CD4-positive, alpha-beta memory T cell (primary cell): ENCODE measurements at places on chromosomes 12 and 14. TPM values are rescaled to one million over a fixed set of nuclear protein-coding genes. Genes with fewer than 3 reads are reported as not detected.

DNA sequence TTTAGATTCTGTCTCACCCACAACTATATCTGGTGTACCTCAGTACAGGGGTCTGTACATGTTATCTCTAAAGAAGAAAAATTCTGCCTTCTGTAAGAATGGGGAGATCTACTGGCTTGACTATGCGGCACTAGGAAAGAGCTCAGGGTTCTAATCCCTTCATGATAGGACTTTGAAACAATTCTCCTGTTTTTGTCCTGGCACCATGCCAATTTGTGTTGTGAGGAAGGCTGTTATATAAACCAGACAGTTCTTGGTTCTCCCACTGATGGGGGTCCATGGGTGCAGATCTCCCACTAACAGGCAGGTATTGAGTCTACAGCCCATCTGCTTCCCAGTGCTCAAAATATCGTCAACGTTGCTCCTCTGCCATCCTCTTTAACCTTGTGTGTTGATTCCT is 883.7 kb downstream of the GALC start:
- no peaks in the 10 kb centered on the region for H3K4me1 ChIP-seq
- H3K27ac ChIP-seq, result no peak overlapping the region
- no peak for DNase-seq
- no peak overlapping the region for H3K4me3 ChIP-seq
- H3K36me3 ChIP-seq, result no peaks in the 10 kb centered on the region

GRCh38 chr12:47781479-47782371 is 8.7 kb downstream of the SLC48A1 start:
- H3K4me1 ChIP-seq, result peaks cover 4% of the 10 kb centered on the region
- no peak overlapping the region for H3K4me3 ChIP-seq
- peaks cover 35% of the 10 kb centered on the region for H3K36me3 ChIP-seq
- no peak for DNase-seq
- no peaks in the 10 kb centered on the region for H3K27me3 ChIP-seq
- no peak overlapping the region for H3K27ac ChIP-seq

- H3K27me3 ChIP-seq, result no peaks in the 10 kb centered on the region
- no peak for DNase-seq
- no peak overlapping the region for H3K4me3 ChIP-seq
- no peak overlapping the region for H3K27ac ChIP-seq
- no peaks in the 10 kb centered on the region for H3K4me1 ChIP-seq
- no peaks in the 10 kb centered on the region for H3K36me3 ChIP-seq
Measured at GRCh38 chr12:126912111-126912510, 1354.9 kb upstream of the TMEM132C start.

DNA sequence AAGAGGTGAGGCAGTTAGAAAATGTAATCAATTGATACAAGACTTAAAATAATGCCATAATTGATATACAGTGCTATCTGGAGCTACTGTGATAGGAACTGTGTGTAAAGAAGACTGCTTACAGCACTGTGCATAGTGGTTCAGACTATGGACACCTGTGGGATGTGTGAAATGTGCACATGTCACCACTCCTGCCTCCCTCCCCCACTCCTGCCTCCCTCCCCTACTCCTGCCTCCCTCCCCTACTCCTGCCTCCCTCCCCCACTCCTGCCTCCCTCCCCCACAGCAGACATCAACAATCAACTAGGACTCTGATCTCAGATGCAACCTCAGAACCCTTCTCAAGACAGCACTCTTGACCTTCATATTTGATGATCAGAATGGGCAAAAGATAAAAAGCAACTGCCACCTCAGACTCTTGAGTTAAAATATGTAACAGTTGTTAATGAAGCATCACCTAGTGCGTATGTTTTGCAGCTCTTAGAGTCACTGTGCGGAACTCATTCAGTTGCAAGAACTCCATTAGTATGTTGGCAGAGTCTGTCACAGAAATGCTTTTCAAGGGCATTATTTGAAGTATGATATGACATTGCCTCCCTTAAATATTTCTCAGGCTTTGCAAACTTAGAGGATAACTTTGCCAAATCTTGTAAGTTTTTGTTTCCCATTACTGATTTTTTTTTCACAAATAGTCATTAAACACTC is 255.2 kb upstream of the DDHD1 start:
- no peaks in the 10 kb centered on the region for H3K36me3 ChIP-seq
- DNase-seq, result no peak
- no peak overlapping the region for H3K27ac ChIP-seq
- H3K4me3 ChIP-seq, result no peak overlapping the region
- no peaks in the 10 kb centered on the region for H3K4me1 ChIP-seq
- no peaks in the 10 kb centered on the region for H3K27me3 ChIP-seq

- H3K27me3 ChIP-seq, result no peaks in the 10 kb centered on the region
- no peak for DNase-seq
- peaks cover 28% of the 10 kb centered on the region for H3K4me1 ChIP-seq
- H3K36me3 ChIP-seq, result no peaks in the 10 kb centered on the region
Measured at GRCh38 chr14:89470401-89470800, 53.4 kb upstream of the FOXN3 start.

DNA sequence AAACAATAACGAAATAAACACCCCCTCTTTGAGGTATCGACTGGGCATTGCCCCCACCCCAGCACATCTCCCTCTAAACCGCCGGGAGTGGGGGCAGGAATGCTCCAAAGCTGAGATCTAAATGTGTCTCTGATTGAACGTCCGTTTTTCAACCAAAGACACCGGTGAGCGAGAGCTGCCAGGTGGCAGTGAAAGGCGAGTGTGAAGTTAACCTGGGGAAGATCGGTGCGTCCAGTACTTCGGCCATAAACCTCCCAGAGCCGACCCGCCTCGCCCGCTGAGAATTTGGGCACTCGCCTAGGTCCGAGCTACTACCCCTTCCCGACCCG is 625 bp downstream of the ANGEL1 start:
- H3K27ac ChIP-seq, result peak overlapping the region; percentile 76
- no peaks in the 10 kb centered on the region for H3K27me3 ChIP-seq
- peaks cover 24% of the 10 kb centered on the region for H3K4me1 ChIP-seq

Gene NEUROD4
- not detected for total RNA-seq

GRCh38 chr14:76081642-76082041 is 70.1 kb upstream of the GPATCH2L start:
- no peaks in the 10 kb centered on the region for H3K36me3 ChIP-seq
- H3K4me3 ChIP-seq, result no peak overlapping the region
- H3K27ac ChIP-seq, result no peak overlapping the region
- no peaks in the 10 kb centered on the region for H3K27me3 ChIP-seq
- H3K4me1 ChIP-seq, result no peaks in the 10 kb centered on the region
- DNase-seq, result no peak
